ENCODE measurements at places on chromosomes 7 and 10.

GRCh38 chr10:128066870-128067382, 59.3 kb downstream of the MKI67 start:
- DNase-seq, result no peak

- no peak for DNase-seq
These were observed at the start of gene GTF2I for GRCh38 chr7:74657692-74658177. Gene GTF2I (plus strand): TSS chr7:74657718. CDS start chr7:74689129, 31,411 bp downstream.

DNA sequence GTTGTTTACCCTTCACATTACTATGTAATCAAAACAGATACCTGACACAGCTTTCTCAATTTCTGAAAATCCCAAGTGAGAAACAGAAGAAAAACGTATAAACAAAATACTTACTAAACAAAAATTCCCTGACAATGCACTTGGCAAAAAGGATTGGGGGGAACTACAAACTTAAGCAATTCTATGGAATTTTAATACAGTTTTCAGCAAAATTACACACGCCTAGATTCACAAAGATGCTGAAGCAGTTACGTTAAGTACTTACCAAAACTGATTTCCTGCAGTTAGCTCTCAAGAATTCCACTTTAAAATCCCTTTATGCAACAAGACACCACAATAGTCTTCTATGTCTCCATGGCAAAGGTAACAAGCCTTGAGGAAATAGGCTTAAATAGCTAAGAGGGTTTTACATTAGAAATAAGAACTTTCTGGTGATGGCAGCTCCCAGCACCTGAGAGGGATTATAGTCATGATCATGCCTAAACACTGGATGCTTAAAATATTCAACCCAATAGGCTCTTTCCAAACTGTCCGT, 10.8 kb downstream of the TOMM7 start:
- no peak for DNase-seq

GRCh38 chr10:120805014-120805812, 45.9 kb upstream of the WDR11 start:
- DNase-seq, result no peak

DNA sequence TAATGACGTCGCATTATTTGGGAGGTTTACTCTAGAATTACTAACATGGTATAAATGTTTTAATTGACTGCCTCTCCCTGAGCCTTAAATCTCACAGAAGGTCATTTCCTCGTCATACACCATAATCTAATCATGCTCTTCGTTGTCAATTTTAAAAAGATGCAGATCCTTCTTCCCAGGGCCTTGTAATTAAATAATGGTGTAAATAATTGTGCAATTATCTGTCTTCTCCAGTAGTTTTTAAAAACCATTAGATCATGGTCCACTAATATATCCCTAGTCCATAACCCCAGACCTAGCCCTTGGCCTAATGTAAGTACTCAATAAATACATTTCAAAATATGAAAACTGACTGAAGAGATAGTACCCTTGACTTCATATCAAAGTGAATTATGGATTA, 181.5 kb upstream of the GNAI1 start:
- DNase-seq, result no peak

DNA sequence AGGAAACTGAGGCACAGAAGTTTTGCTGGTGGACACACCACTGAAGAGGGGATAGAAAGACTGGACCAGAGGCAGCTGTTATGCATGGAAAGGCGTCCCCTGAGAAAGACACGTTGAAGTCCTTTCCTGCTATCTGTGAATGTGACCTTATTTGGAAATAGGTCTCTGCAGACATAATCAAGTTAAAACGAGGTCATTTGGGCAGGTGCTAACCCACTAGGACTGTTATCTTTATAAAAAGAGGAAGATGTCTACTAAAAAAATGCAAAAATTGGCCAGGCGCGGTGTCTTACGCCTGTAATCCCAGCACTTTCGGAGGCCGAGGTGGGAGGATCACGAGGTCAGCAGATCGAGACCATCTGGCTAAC, 31.6 kb downstream of the ELMO1 start:
- no peak for DNase-seq

- DNase-seq, result no peak
These were observed 76.0 kb downstream of the ATE1 start for GRCh38 chr10:121851786-121852185.

DNA sequence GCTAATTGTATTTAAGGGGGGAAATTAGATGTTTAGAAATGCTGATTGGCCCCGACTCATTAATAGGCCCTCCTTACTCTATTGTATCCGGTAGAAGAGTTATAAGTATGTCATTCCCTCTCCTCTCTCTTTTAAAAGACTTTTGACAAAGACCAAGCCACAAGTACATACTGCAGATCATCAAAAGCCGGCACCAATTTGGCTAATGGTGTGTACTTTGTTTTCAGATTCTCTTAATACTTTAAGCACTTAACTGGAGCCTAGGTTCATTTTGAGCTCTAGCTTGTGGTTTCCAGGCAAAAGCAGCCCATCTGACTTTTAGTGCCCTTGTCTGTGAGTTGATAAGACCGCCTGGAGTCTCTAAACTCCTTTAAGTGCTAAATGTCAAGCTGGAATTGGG, 210.0 kb upstream of the LYZL1 start:
- DNase-seq, result no peak

DNA sequence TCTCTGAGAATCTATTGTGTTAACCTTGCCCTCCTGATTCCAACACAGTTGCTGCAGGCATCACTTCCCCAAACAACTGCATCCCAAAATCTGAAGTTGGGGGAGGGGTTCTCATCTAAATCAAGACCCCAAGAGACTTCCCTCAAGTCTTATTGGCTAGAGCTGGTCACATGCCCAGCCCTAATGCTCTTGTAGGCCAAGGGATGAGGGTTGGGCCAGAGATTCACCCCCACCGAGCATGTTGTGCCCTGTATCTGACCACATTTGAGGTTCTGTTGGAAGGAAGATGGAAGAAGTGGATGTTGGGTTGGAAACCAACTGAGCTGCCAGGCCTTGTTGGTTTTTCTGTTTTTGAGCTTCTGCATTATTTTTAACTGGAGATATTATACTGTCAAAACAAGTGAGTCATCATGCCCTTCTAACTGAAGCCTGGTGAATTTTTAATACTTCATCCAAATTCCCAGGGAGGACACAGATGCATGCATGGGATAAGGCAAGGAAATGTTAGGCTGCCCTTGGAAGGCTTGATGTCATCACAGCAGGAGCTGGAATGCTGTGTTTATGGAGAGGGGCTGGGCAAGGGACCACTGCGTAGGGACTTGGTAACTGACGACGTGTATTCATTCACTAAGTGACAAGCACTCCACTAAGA, 68.6 kb upstream of the CACUL1 start:
- DNase-seq, result peak; percentile 16

- no peak for DNase-seq
These were observed 210.3 kb downstream of the GPAM start for GRCh38 chr10:111973306-111973705.

- DNase-seq, result no peak
These were observed 4.3 kb downstream of the DDC start for GRCh38 chr7:50560865-50561351.

- DNase-seq, result no peak
These were observed 102.7 kb downstream of the CABCOCO1 start for GRCh38 chr10:61765176-61766087.

- DNase-seq, result no peak
These were observed 92.1 kb upstream of the DNAJB6 start for GRCh38 chr7:157244516-157245294.

GRCh38 chr10:33570495-33570894, 236.0 kb upstream of the NRP1 start:
- no peak for DNase-seq

DNA sequence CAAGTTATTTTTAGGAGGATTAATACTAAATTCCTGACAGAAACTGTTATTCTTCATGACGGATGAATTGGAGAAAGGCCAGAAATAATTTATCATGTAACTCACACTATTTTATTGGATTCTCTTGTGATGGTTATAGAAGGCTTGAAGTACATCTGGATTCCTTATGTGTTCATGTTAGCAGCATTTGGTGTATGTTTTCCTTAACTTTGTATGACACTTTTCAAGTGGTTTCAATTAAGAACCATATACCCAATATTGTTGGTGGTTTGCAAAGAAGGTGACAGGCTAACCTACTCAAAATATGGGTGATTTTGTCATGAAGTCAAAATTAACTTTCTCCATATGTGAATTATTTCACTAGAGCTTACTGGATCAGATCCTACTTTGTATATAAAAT, 532.2 kb upstream of the CNTNAP2 start:
- DNase-seq, result no peak

- peak; percentile 9 for DNase-seq
These were observed 264.6 kb downstream of the DGKB start for GRCh38 chr7:14637968-14638367.

DNA sequence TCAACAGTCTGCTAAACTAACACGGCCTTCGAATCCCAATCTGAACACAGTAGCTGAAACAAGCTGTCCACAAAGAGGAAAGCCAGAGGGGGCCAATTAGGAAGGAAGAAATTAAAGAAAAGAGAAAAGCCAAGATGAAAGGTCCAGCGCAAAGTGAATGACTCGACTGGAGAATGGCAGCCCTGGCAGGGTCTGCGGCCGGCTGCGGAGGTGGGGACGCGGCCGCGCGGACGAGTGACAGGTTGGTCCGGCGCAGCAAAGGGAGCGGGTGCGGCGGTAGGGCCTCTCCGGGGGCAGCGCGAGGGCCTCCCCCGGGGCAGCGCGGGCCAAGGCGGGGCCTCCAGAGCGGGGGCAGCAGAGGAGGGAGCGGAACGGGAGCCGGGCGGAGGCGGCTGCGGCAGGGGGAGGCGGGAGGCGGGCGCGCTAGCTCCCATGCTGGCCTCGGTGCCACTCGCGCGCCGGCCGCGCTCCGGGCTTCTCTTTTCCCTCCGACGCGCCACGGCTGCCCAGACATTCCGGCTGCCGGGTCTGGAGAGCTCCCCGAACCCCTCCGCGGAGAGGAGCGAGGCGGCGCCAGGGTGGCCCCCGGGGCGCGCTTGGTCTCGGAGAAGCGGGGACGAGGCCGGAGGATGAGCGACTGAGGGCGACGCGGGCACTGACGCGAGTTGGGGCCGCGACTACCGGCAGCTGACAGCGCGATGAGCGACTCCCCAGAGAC, at the start of gene VWC2:
TSS of gene VWC2 (plus strand) at position 421 of the 718 bp plus-strand sequence. CDS start 1,798 bp downstream, outside the sequence.
- no peak for DNase-seq
